Kidney glomerular epithelial cell (primary cell): ENCODE measurements at places on chromosomes 4 and X.

GRCh38 chrX:39988496-39988895 is 109.3 kb downstream of the BCOR start:
- no peak for DNase-seq

DNA sequence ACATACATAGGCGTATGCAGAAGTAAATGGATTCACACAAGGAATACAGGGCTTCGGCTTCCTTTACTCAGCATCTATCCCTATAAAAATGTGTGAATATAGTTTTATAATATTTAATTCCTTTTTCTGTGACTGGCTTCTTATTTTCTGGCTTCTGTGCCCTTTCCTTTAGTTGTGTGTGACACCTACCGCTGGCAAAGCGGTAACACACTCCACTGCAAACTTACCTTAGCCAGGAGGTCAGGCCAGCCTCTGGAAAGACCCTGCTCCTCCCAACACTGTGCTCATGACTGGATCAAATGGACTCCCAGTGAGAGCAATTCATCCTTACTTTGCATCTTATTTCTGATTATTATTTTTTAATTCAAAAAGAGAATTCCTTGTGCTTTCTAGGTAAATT is 244.2 kb downstream of the ANK2 start:
- no peak for DNase-seq

- DNase-seq: no peak
Observed at GRCh38 chrX:144293229-144293628, 409.4 kb downstream of the UBE2NL start.

DNA sequence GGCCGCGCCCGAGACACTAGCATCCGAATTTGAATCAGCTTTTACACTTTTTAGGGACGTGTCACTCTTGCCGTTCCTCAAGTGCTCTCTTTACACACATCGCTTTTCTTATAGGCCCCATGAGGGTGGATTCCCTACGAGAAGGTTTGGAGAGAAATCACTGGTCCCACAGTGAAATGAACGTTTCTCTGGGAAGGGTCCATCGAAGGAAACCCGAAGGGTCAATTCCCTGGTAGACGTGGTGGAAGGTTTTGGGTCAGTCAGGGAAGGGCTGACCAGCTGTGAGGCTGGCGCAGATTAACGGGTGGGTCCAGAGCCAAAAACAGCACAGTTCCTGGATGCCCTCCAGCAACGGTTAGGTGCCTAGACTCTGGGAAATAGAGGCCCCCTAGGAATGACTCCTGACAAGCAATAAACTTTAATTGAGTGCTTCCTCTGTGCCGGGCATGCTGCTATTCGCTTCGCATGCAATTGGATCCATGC is 35.9 kb downstream of the ETDC start:
- DNase-seq: no peak

DNA sequence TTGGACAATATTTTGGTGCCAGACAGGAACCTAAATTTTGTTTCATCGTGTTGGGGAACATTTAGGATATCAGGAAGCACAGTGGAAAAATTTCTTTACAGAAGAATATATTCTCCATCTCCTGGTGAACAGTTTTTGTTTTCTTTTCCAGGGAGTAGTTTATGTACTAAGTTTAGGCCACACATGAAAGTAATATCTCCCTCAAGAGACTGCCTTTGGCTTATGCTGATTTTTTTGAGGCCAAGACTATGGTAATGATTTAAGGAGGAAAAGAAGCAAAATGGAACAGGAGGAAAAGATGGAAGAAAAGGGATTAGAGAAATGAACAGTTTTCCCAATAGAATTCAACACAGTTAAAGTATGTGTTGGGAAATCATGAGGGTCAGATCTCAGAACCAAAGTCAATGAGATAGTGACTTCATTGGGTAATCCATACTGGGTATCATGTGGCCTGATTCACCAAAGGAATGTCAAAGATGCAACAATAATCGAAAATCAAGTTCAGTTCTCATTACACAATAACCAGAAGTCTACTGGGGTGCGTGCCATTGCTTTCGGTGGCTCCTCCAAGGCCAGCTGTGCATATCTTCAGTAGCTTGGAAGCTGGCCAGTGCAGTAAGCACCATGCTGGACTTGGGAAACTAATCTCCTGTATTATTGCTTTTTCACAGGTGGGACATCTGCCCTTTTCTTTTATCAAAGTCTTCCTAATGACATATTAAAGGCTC is 234.8 kb downstream of the COL25A1 start:
- no peak for DNase-seq

GRCh38 chr4:189780391-189780790 is 160.3 kb upstream of the FRG1 start:
- no peak for DNase-seq

- no peak for DNase-seq
Observed at GRCh38 chrX:14864631-14865030, 8.2 kb downstream of the FANCB start.
